ENCODE measurements at places on chromosomes 11 and 22.

DNA sequence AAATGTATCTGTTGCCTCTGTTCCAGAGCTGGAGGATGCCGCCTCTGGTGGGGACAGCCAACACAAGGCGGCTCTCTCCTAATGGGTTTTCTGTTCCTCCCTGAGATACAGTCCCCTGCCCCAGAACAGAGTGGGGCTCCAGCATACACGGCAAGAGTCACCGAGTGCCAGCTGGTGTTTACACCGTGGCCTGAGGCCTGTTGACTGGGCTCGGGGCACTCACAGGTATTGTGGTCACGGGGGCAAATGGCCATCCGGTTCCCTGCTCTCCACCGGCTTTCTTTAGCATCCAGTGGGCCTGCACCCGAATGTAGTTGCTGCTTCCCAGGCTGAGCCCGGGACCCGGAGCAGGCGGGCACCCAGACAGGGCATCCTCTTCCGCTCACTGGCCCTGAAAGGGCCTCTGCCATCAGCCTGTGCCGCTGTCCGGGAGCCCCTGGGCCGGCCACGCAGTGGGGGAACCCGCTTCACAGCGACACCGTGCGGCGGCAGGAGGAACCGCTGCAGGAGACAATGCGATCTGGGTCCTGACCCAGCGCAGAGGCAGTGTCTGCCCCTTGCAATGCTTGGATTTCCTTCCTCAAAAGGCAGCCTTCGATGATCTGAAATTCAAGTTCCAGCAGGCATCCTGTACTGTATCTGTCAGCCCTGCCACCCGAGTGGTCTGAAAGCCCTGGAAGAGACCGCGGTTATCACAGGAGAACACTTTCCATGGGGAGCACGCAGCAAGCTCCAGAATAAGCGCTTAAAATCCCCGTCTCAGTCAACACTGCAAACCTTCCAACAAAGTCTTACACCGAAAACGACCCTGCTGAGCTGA is 859 bp upstream of the KRTAP5-5 start:
- peak; percentile 75 for DNase-seq

- DNase-seq, result no peak
Measured at GRCh38 chr22:39457198-39457555, 365 bp downstream of the MGAT3 start.

- DNase-seq, result no peak
Measured at GRCh38 chr11:10514202-10514601, 26.8 kb downstream of the RNF141 start.

DNA sequence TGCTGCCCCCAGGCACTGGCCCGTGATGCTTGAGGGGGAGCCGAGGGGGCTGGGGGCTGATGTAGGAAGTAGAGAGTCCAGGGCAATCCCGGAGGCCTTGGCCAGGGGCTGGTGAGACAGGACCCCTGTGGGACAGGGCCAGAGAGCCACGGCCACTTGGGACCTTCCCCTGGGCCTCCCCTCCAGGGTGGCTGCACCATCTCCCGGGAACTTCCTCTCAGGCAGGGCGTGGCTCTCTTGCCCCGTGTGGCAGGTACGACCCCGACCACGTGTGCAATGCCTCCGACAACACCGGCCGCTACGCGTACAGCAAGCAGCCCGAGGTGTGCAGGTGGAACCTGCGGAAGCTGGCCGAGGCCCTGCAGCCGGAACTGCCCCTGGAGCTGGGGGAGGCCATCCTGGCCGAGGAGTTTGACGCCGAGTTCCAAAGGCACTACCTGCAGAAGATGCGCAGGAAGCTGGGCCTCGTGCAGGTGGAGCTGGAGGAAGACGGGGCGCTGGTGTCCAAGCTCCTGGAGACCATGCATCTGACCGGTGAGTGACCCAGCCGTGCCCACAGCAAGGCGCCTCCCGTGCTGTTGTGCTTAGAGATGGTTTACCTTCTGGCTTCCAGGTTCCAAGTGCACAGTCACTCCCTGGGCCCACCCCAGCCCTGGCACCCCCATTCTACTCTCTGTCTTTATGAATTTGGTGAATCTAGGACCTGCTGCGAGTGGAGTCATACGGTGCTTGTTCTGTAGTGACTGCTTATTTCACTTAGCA is 9.7 kb downstream of the SELENOO start:
- DNase-seq, result no peak

- DNase-seq, result peak; percentile 91
Measured at GRCh38 chr11:12692229-12693075, 18.2 kb downstream of the TEAD1 start.

- DNase-seq, result no peak
Measured at GRCh38 chr11:18611196-18611595, 11.6 kb downstream of the MISFA start.

Measured in hepatocyte (in vitro differentiated cells).